ENCODE measurements at places on chromosomes 1 and 21. TPM values are rescaled to one million over a fixed set of nuclear protein-coding genes. Genes with fewer than 3 reads are reported as not detected.

- DNase-seq: no peak
Measured at GRCh38 chr1:9279172-9279840, 13.4 kb upstream of the SPSB1 start.

DNA sequence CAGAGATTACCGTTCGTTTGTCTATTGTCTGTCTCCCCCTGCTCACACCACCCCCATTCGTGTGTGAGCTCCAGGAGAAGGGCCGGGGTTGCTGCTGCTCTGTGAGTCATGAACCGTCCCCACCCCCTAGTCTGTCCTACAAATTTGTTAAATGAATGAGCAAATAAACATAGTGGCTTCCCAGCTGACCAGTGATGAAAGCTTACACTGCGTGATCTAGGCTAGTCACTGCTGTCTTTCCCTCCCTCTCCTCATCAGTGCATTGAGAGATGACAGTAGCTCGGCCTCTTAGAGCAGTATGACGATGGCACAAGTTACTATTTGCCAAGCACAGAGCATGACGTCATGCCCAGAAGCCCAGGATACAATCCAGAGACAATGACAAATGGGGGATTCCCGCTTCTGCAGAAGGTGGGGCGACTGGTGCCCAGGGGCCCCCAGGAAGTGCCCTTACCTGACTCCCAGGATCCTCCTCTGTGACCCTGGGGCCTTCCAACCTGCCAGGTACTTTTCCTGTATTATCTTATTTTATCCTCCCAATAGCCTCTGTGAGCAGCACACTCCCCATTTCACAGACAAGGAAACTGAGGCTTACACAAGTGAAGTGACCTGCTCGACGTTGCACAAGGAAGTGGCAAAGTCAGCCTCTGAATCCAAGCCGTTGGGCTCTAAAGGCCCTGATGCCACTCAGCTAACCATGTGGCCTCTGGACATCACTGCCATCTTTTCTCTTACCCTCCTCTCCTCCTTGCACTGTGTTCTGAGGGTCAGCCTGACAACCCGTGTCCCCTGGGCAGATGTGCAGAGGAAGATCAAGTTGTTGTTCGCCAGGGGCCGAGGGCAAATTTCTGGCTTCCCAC lies 8.6 kb upstream of the EPHA2 start:
- DNase-seq: no peak

DNA sequence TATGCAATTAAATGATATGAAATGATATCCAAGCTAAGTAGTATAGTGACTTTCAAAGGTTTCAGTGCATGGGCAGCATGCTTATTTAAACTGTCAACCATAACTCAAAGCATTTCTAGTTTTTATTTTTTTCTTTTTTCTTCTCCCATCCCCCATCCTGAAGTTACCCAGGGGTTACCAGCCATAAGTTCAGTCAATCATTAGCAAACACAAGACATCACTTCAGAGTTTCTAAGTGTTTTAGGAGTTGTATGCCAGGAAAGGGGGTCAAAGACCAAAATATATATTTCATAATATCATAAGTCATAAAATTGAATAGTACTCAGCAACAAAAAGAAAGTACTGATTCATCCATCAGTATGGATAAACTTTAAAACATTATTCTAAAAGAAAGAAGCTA lies 28.7 kb downstream of the DHX9 start:
- DNase-seq: no peak

DNA sequence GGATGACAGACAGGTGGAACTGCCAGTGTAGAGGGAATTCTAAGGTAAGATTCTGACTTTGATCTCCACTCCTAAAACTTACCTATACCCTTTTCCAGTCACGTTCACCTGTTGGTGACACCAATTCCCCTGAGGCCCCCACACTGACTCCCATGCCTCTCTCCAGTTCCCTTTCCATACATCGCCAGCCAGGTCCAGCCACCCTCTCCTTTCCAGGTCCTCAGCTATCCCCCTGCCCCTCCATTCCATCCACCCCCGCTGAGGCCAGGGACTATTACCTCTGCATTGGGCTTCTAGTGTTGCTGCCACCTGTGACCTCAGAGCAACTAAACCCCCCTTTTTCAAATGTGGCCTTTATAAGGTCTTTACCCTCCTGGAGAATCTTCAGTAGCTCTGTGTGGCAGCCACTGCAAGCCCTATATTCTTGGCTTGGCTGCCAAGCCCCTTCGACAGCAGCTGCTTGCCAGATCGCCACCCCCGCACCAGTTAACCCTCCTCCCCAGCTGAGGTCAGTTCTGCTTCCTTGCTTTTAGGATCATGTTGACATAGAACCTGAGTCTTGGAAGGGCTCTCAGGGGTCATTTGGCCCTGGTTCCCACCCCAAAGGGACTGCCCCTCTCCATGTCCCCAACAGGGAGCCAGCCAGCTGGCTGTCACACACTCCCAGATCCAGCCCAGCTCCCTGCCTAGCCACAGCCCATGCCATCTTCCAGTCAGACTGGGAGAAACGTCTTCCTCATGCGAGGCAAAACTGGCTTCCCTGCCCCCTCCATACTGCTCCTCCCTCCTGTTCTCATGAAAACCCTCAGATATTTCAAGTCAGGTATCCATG lies 14.7 kb downstream of the CSF1 start:
- DNase-seq: no peak

DNA sequence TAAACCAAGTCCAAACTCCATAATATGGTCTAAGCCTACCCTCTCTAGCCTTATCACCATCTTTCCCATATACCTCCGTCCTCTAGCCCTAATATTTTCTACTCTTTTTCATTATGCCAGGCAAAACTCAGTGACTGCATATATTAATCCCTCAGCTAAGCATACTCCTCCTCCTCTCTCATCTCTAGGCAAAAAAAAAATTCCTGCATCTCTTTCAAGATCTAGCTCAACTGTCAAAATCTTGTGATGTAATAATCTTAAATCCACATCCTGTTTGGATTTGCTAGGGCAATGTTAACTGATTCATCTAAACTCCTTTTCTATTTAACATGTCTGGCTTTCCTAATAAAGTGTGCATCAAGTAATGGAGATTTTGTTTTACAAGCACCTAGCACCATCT lies 20.4 kb downstream of the PRPF38A start:
- DNase-seq: no peak

DNA sequence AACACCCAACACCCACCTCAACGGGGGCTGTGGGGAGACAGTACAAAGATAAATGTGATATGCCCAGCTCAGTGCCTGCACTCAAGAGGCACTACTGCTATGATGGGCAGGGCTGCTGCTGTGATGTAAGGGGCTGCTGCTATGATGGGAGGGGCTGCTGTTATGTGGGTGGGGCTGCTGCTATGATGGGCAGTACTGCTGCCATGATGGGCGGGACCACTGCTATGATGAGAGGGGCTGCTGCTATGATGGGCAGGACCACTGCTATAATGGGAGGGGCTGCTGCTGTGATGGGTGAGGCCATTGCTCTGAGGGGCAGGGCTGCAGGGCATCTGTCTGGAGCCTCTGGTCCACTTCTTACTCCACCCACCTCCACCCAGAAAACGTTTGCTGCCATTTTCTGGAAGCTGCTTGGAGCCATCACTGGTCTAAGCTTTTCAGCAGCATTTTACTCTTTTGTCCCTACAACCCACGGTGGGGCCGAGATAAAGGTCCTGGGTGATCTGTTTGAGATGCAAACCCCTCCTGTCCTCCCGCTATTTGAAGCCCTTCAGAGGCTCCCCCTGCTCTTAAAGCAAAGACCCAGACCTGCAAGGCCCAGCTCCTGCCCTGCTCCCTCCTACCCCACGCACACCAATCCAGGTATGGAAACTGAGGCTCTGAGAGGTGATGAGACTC lies 656.9 kb downstream of the PTPRU start:
- no peak for DNase-seq

DNA sequence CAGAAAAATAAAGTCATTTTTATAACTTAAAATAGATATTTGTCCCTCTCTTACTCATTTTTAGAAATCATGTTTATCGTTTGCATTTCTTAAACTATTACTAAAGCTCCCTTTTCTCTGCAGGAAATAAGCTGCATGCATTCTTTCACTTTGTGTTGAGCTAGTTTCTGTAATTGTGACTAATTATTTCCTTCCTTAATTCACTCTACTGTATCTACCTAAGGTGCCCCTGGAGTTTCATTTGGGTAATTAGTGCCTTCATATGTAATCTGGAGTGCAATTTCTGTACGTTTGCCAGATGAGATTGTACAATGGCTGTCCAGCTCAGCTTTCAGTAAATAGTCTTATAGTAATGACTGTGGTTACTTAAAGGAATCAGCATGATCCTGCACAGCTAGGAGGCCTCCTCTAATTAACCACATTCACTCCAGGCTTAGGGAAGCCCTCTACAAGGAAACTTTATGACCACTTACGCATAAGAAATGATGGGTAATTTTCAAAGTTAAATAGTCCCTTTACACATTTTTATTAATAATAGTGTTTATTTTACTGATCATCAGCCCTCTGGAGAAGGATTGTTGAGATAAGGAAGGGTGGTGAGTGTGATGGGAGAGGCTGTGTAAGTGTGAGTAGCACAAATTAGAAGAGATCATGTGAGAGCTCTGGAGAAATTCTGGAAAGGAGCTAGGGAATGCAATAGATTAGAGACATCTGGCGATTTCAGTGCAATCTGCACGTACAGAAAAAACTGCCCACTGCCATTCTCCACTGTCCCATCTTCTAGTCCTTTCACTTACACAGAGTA lies 86.8 kb downstream of the LRRC8C start:
- no peak for DNase-seq

GRCh38 chr21:36247316-36248010 lies 72.5 kb upstream of the MORC3 start:
- DNase-seq: no peak

The TBX15 gene
- not detected for total RNA-seq

DNA sequence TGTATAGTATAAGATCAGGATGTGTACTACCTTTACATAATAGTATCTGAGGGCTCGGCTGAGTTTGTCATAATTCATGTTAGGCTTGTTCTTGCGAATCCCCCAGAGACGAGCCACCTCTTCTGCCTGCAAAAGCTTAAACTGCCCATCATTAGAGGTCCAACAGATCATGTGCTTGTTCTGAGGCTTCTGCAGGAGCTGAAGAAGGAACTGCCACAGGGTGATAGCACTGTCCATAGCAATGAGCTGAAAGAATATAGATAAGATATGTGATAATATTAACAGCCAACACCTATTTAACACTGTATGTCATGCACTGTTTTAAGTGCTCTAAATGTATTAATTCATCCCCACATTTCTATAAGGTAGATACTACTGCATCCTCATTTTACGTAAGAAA lies 8.2 kb downstream of the ELK4 start:
- no peak for DNase-seq

The DCDC2B gene
- total RNA-seq: not detected

DNA sequence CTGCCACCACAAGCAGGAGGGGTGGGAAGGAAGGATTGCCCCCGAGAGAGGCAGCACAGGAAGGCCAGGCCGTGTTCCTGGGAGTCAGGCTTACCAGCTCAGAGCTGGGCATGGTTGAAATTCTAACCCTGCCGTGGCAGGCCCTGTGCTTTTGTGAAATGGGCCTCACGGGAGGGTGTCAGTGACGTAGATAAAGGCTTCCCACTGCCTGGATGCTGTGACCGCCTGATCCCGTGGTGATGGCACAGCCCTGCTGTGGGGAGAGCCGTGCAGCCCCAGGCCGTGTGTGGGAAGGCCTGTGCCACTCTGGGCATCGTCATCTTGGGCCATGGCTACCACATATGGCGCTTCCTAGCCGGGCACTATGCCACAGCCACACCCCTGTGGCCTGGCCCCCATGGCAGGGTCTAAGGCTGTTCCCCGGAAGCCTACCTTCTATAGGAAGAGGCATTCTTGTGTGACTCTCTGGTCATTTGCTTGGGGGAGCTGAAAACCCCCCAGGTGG lies 161.3 kb downstream of the PCBP3 start:
- DNase-seq: no peak

- no peak for DNase-seq
Measured at GRCh38 chr21:37478794-37479193, 112.2 kb downstream of the DYRK1A start.

The FCGR3B gene
- 0.37 TPM for total RNA-seq

The RIPK4 gene
- 0.50 TPM for total RNA-seq

GRCh38 chr21:32427958-32428623 lies 15.6 kb downstream of the EVA1C start:
- no peak for DNase-seq

The NFASC gene
- 0.27 TPM for total RNA-seq

DNA sequence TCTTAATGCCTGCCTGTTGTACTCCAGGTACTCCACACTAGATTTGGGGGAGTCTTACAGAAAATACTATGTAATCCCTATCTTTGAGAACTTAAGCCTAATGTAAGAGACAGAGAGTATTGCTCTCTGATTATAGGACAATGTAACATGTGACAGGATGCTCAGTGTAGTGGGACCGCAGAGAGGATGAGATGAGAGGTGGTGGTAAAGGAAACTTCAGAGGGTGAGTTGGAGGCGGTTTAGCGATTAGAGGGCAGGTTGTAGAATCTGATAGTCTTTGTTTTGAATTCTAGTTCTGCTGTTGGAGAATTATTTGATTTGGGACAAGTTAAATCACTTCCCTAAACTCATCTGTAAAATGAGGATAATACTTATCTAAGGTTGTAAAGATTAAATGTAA lies 5.4 kb downstream of the SOAT1 start:
- DNase-seq: no peak

GRCh38 chr1:214842856-214843255 lies 239.7 kb upstream of the KCNK2 start:
- no peak for DNase-seq

DNA sequence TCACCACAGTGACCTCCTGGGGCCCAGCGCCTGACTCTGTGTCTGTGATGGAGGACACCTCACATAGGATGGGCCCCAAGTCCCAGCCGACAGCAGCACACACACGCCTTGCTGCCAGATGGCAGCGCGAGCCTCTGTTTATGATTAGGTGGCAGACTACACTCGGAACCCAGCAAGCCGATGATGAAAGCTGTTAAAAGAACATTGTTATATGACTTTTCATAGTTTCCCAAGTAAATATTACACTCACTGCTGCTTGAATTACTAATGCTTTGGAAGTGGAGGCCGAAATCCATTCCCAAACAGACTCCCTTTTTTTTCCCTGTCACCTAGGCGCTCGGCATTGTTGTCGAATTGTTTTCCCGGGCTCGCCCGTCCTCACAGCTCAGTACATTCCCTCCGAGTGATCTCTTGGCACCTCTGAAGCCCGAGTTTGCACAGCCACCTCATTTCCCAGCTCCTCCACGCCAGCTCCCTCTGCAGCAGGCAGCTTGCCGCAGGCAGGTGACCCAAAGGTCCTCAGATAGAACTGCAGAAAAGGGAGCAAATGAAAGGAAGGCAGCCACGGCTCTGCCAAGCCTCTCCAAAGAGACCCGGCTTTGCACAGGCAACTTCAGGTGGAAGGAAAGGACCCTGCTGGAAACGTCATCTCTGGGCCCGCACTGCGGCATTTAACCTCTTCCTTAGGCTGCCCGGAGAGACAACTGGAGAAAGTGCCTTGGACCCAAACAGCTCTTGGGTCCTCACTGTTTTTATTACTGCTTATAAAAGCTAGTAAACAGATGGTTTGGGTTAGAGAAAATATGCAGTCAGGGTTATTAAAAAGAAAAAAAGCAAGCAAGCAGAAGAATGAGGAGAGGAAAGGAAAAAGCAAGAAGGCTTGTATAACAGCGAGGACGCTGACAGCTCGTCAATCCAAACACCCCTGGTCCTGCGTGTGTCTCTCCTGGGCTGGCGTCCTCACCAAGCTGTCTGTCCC lies 72.2 kb upstream of the SLC25A33 start:
- no peak for DNase-seq

- no peak for DNase-seq
Measured at GRCh38 chr1:160437432-160438316, 37.3 kb downstream of the VANGL2 start.

The SUSD4 gene
- total RNA-seq: 32.6 TPM
